T follicular helper cell (primary cell): ENCODE measurements at places on chromosomes 3 and 15.

- DNase-seq, result no peak
Observed at GRCh38 chr15:60830479-60830878, 351.5 kb upstream of the ICE2 start.

GRCh38 chr3:99118381-99118780 is 216.9 kb upstream of the DCBLD2 start:
- DNase-seq, result no peak

- DNase-seq, result no peak
Observed at GRCh38 chr15:71800835-71801745, 9.3 kb upstream of the NR2E3 start.

DNA sequence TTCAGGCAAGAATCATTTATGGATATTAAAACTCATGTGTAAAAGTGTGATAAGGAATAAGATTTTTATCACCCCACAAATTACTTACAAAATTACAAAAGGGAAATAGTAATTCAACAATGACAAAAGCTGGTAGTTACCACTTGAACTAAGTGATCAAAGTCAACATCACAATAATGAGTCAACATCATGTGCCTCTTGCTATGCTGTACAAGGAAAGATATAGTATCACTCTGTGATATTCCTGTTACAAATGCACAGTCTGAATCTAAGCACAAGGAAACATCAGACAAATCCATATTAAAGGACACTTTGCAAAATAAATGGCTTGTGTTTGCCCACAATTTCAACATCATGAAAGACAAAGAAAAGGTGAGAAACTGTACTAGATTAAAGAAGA is 90.5 kb upstream of the PLCL2 start:
- no peak for DNase-seq

- DNase-seq, result no peak
Observed at GRCh38 chr3:191753196-191753595, 292.2 kb downstream of the PYDC2 start.

DNA sequence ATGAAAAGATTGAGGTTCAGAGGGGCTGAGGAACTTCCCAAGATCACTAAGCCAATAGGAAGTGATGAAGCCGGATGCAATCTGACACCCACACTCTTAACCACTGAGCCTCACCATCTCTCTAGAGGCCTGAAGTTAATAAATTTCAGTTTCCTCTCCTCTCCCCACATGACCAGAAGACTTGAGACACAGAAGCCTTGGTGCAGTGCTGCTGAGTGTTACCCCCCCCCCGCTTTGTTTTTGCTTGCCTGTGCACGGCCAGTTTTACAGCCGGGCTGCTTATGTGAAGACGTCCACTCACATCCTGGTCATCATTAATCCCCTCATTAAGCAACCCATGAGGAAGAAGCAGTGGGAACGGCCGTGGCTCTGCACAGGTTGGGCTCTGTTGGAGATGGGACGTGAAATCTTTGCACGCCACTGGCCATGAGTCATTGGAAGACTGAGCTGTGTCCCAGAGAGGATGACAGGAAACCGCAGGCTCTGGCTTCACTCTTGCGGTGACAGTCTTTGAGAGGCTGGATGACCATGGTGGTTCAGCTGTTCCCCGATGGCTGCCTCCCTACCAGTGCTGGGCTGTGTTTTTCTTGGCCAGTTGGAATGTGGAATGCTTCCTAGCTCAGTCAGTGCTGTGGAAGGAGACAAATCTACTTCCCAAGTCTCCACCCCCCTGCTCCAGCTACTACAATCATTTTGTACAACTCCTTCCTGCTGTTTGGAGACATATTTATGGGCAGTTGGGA is 232.6 kb upstream of the LRTM1 start:
- DNase-seq, result no peak

GRCh38 chr3:118501152-118501551 is 533.5 kb downstream of the IGSF11 start:
- DNase-seq, result no peak

DNA sequence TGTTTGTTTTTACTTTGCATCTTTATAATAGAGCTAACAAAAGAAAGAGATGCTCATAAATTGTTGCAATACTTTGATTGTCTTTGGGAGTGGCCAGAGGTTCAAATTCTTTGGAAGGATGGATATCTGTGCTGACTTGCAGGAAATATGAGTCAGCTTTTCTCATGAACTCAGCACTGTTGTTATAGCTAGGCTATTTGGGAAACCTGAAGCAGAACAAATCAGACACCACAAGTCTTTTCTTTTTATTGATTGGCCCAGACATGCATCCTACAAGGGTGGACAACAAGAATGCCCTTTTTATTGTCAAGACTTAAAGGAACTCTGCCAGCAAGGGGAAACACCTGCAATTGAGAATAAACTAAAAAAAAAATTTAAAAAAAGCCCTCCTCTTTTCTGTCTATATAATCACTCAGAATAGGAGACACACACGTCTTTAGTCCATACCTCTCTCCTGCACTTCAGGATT is 4.6 kb upstream of the DENND4A start:
- DNase-seq, result no peak

- no peak for DNase-seq
Observed at GRCh38 chr3:187750006-187750512, 4.8 kb upstream of the BCL6 start.

DNA sequence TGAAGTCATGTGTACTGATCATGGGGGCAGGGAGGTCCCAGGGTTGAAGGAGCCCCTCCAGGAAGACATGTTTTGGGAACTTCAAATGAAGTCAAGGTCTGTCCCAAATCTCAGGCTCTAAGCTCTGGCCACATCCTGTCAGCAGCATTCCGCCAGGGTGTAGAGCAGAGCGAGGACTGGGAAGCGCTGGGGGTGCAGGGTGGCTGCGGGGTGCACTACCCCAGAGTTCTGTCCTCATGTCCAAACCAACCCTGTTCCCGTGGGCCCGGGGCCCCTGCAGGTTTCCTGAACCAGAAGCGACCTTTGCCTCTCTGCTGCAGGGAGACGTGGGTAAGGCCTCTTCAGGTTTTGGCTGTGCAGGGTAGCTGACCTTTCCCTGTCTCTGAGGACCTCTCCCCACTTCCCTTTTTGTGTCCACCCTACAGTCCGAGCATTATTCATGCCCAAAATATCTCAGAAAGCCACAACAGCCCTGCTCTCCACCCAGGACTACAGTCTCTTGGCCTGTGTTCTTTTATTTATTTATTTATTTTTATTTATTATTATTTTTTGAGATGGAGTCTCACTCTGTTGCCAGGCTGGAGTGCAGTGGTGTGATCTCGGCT is 26.6 kb upstream of the FLNB start:
- DNase-seq, result no peak

- DNase-seq, result no peak
Observed at GRCh38 chr3:172223870-172224269, 184.5 kb downstream of the FNDC3B start.

- DNase-seq, result peak; percentile 27
Observed at GRCh38 chr15:44584162-44584749, 47.3 kb downstream of the EIF3J start.

DNA sequence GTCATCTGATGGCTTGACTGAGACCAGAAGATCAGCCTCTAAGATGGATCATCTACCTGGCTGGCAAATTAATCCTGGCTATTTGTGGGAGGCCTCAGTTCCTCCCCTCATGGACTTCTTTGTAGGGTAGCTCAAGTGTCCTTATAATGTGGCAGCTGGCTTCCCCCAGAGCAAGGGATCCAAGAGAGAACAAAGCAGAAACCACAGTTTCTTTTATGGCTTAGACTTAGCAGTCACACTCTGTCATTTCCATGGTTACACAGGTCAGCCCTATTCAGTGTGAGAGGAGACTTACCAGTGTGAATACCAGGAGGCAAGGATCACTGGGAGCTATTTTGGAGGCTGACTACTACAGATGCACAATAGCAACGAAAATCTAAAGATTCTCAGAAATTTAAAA is 15.3 kb upstream of the ARL14 start:
- DNase-seq, result no peak

GRCh38 chr3:186476044-186476468 is 68.1 kb downstream of the CRYGS start:
- DNase-seq, result no peak

- no peak for DNase-seq
Observed at GRCh38 chr3:183229178-183229577, 23.9 kb upstream of the B3GNT5 start.

GRCh38 chr3:24472358-24472757 is 22.3 kb downstream of the THRB start:
- DNase-seq, result no peak

DNA sequence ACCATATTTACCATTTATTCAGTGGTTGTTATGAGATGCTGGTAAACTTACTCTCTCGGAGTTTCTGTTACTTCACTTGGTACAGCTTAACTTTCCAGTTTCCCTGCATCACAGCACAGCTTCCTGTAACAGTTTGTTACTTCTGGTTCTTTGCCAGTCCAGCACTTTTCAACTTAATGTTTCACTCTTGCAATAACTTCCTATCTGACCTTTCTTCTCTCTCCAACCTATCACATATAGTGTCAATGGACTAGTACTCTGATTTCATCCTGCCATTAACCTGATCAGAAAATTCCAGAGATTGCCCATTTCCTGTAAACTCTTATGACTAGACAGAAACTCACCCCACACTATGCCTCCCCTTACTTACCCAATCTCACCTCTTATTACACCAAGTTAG is 3.9 kb upstream of the ATP11B start:
- no peak for DNase-seq

- DNase-seq, result no peak
Observed at GRCh38 chr3:4113811-4114522, 189.2 kb upstream of the SETMAR start.

DNA sequence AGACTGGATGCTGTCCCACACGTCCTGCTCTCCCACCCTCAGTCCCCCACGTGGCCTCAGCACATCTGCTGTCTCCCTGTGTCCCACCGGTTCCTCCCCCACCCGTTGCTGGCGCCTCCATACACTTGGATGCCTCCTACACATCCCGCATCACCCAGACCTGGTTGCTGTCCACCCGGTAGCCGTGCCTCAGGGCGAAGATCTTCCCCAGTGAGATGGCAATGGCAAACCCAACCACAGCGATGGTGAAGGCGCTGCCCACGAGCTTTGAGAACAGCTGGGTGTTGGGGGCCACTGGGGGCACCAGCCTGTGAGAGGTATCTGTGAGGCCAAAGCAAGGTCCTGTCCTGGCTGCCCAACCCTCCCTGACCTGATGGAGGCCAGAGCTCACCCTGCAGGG is 4.4 kb downstream of the SLC26A6 start:
- DNase-seq, result no peak

- no peak for DNase-seq
Observed at GRCh38 chr3:116809208-116809607, 99.6 kb downstream of the TUSC7 start.

DNA sequence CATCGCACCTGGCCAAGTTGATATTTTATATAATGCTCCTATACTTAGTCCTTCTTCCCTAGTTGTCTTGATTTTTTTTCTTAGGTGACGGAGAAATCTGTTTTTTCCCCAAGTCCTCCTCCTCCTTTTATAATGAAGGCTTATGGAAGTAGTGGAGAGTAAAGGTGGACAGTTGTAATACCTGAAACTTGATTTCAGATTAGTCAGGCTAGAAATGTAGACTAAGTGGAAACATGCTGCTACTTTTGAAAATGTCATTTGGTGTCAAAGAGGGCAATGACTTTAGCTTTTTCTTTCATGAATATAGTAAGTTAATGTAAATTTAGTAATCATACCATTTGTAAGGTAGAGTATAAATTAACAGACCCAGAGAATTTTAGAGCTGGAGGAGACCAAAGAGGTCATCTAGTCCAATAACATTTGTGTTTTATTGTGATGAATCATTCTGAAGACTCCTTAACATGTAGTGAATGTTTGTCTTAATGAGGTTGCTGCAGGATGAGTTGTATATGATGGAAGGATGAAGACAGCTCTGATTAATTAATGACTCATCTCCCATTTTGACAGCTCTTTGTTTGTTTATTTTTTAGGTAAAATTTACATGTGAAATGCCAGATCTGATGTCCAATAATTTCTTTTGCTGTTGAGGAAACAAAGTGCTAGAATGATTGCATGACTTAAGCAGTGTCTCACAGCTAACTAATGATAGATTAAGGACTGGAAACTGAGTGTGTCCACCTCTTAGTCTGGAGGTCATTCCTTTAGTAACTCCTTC is 8.7 kb downstream of the CTDSPL2 start:
- DNase-seq, result no peak

DNA sequence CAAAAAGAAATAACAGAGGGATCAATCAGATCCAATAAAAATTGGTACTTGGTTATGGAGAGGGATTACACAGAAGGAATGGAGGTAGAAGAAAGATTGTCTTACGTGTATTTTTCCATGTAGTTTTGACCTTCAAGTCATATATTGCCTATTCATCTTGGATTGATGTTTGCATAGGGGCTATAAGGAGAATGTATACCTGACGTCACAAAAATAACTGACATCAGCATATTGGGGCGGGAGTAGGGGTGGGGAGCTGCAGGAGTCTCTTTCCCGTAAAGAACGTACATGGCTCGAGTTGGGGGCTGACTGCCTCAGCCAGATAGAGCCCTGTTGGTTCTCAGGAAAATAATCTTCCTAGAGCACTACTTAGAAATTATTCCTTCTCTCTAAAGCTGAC is 5.9 kb upstream of the FURIN start:
- DNase-seq, result no peak

- DNase-seq, result no peak
Observed at GRCh38 chr3:177672252-177672911, 475.1 kb upstream of the TBL1XR1 start.

GRCh38 chr3:182967218-182968204 is 12.8 kb downstream of the DCUN1D1 start:
- no peak for DNase-seq

DNA sequence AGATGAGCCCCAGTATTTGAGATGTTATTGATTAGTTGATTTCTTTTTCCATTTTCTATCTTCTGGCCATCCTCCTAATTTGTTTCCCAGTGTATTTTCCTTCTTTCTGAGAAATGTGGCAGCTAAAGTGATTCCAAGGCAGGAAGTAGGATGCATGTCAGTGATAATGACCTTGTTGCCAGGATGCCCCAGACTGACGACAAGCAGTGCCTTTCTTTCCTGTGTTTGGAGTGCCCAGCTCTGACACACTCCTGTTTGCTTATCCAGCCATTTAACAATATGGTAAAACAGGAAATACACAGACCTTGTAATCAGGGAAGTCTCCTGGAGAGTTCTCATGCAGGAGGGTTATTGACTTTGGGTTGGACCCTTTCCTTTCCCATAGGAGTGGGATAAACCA is 20.4 kb downstream of the TMOD2 start:
- DNase-seq, result no peak

DNA sequence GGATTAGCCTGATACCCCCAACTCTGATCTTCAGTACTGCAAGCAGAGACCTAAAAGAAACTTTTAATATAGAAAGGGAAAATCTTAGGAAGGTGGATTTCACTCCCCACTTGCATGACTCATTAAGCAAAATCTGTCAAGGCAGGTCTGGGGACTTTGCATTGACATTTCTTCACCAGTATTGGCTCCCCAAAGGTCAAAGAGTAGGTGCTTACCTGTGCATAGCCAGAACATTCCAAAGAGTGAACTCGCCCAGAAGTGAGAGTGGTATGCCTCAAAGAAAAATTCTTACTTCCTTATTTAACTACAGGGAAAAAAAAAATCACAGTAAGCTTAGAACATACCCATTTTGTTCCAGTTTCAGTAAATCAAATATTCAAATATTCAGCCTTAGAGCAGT is 140.9 kb upstream of the TP63 start:
- DNase-seq, result no peak
